ENCODE measurements at places on chromosomes 3 and 15. TPM values are rescaled to one million over a fixed set of nuclear protein-coding genes. Genes with fewer than 3 reads are reported as not detected.

TF gene
- total RNA-seq = 0.85 TPM

PROK2 gene
- total RNA-seq = not detected

CHCHD4 gene
- 16.0 TPM for total RNA-seq

PLSCR5 gene
- total RNA-seq = not detected

FANCD2OS gene
- not detected for total RNA-seq

GRCh38 chr15:70016511-70016994 is 81.2 kb downstream of the TLE3 start:
- DNase-seq = no peak

DNA sequence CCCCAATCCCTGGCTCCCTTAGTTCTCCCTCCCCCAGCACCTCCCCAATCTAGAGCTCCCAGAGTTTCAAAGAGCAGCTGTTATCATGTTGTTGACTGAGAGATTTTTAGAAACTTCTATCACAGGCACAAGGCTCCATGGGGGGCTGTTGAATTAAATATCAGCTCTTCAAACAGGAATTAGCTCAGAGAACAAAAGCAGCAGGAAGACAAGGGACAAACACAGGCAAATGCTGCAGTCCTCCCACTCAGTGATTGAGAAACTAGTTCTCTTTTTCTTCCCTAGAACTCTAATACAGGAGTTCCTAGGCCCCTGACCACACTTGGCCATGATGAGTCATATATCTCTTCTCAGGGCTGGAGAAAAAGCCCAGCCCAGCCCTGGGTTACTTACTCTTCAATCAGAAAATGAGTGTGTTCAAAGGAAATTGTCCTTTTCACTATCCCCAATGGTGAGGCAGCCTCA is 262.1 kb downstream of the IGSF11 start:
- no peak for DNase-seq

- DNase-seq = no peak
Observed at GRCh38 chr15:53130943-53131342, 340.8 kb upstream of the ONECUT1 start.

GRCh38 chr3:172820492-172820891 is 70.0 kb downstream of the ECT2 start:
- no peak for DNase-seq

GRCh38 chr15:89645680-89646079 is 9.6 kb downstream of the KIF7 start:
- DNase-seq = no peak

GRCh38 chr15:40334941-40335795 is 5.6 kb downstream of the CCDC9B start:
- DNase-seq = no peak

DNA sequence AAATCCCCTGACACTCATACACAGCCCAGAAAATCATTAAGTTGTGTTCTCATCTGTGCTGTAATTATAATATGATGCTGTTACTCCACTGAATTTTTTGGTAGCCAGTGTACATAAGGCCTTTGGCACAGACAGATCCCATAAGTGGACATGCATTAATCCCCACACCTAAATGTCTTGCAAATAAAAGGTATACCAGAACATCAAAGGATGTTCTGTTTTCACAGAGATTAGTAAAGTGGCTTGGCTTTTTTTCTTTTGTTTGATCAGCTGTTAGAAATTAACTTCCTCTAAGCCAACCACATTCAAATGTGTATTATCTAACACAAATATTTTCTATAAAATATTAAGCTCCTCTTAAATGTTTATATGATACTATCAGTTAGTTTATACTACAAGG is 2.7 kb downstream of the SST start:
- no peak for DNase-seq

GRCh38 chr3:58178528-58179234 is 32.1 kb downstream of the DNASE1L3 start:
- no peak for DNase-seq

- DNase-seq = no peak
Observed at GRCh38 chr15:99042892-99043291, 35.3 kb upstream of the PGPEP1L start.

DNA sequence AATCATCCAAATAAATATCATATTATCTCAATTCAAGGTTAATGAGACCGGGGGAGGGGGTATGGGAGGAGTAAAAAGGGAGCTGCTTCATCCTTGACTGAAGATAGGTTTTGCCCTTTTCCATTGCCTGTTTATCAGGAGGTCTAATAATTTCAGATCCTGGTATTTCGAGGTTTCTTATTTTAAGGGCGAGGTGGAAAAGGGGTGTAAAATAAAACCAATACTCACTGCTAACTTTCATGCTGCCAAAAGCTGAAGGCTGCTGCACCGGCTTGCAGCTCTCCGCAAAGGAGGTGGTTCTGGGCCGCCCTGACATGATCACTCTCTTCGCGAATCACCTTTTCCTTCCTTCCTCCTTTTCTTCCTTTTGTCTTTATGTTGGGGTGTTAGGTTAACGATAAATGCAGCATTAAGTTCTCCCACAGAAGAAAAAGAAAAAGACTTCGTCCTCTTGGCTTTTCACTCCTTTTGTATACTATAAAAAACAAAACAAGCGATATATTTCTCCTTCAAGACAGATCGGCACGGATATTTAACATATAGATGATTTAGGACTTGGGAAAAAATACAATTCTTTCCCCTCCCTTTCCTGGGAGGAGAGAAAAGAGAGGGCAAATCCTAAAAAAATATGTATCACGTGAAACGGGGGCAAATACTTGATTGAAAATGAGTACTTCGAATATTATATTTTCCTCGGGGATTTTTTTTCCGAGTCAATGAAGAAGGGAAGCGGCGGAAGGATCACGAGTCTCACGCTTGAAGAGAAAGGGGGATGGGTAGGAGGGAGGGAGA is 932 bp downstream of the GSK3B start:
- DNase-seq = peak; percentile 85

DNA sequence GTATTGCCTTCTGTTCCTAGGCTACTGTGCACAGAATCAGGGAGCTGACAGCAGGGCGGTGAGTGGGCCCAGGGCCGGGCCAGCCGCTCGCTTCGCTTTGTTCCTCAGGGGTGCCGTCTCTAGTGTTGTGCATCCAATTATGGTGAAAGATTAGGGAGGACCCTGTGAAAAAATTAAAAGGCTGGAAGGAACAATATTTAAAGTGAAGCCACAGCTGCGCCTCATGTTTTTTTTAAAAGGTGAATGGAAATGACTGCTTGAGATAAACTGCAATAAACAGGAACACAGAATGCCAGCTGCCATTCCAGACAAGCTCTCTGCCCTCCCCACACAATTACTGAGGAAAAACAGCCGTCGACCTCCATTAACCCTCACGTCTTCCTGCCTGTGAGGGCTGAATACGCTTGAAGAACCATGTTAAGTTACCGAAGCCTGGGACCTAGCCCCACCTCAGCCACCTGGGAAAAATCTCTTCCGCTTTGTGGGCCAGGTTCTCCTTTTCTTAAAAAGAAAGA is 132.0 kb upstream of the IL12A start:
- peak; percentile 93 for DNase-seq

DNA sequence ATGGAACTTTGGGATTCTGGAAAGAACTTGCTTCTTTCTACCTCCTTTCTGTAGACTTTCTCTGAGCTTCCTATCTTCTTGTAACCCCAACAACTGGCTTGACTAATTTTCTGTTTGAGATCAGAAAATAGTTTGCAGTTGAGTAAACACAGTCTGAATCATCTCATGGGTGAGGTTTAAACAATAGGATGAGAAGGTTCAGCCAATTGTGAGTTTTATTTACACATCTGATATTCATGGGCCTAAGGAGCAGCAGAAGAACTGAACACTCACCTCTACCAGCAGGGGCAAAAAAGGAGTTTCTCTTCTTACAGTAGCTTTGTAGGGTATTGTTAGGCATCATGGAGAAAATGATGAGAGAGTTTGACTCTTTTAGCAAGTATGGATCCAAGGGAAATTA is 54.2 kb downstream of the DTWD1 start:
- no peak for DNase-seq

GRCh38 chr15:99431661-99432091 is 134.1 kb upstream of the MEF2A start:
- no peak for DNase-seq

DNA sequence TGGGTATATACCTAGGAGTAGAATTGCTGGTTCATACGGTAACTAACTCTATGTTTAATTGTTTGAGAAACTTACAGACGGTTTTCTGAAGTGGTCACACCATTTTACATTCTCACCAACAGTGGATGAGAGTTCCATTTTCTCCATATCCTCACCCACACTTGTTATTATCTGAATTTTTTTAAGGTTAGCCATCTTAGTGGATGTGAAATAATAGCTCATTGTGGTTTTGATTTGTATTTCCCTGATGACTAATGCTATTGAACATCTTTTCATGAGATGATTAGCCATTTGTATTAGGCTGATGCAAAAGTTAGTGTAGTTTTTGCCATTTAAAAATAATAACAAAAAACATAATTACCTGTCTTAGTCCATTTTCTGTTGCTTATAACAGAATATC is 18.6 kb downstream of the CSTA start:
- no peak for DNase-seq

GRCh38 chr3:195160257-195160898 is 110.6 kb downstream of the XXYLT1 start:
- DNase-seq = peak; percentile 97

DNA sequence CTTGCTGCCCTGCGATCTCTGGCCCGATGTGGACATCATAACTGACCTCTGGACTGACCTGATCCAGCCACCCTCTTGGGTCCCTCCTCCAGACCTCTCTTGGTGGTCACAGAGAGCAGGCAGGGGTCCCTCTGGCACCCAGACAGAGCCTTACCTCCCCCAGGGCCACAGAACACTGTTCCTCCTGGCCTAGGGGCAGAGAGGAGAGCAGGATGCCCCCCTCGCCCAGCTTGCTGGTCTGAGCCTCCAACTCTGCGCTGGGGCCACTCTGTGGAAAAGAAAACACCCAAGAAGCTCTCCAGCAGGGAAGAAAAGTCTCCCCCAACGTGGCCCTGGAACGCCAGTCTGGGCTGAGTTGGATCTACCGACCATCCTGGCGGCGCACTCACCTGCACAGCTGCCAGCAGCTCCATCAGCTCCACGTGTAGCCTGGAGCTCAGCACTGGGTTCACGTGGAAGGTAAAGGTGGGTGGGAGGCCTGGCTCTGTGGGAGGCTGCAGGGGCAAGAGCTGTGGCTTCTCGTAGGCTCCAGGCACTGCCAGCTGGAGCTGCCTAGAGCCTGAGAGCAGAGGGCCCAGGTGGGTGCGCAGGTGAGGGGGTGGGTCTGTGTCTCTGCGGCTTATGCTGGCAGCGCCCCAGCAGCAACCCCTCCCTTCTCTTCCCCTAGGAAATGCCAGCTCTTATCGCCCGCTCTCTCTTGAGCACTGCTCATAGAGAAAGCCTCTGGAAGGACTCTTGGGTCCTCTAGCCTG is 6.0 kb downstream of the PLA2G4F start:
- no peak for DNase-seq
